ENCODE measurements at places on chromosomes 3 and 15.

DNA sequence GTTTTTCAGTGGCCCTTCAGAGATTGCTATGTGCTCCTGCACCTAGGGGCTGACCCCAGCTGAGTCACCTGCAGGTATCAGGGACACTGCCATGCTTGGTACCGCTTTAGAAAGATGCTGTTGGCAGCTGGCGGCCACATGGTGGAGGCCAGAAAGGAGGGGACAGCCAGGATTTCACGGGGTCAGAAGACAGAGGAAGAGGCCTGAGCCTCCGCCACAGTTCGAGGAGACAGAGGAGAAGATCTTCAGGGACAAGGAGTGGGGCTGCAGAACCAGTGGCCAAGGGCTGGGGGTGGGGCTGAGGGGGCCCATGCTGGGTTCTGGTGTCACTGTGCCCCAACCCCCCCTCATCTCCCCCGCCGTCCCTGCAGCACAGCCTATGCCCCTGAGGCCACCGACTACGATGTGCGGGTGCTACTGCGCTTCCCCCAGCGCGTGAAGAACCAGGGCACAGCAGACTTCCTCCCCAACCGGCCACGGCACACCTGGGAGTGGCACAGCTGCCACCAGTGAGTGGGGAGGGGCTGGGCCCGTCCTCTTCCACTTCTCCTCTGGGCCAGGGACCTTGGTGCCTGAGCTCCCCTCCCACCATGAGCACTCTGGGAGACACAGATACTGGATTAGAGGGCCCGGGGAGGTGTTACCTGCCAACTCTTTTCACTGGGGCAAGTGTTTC is 19.9 kb downstream of the LOXL1 start:
- no peak for DNase-seq

GRCh38 chr15:76337696-76338485 is 1.3 kb downstream of the ISL2 start:
- no peak for DNase-seq

DNA sequence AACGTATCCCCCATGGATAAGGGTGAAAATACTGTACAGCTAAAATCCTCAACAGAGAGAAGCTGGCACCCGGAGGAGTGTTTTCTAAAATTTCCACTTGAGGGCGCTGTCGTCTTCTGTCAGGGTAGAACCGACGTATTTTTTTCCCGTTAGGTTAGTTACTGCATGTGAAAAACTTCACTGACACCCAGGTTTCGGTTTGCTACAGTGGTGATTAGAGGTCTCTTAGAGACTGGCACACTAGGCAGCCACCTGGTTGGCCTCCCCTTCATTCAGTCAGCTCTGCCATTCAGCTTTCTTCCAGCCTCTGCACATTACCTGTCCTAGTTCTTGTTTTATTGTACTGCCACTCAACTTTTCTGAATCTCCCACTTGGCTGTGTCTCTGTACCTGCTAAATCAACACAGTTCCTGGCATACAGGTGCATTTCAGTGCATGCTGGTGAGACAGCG is 18.4 kb downstream of the CCK start:
- DNase-seq: peak; percentile 52

DNA sequence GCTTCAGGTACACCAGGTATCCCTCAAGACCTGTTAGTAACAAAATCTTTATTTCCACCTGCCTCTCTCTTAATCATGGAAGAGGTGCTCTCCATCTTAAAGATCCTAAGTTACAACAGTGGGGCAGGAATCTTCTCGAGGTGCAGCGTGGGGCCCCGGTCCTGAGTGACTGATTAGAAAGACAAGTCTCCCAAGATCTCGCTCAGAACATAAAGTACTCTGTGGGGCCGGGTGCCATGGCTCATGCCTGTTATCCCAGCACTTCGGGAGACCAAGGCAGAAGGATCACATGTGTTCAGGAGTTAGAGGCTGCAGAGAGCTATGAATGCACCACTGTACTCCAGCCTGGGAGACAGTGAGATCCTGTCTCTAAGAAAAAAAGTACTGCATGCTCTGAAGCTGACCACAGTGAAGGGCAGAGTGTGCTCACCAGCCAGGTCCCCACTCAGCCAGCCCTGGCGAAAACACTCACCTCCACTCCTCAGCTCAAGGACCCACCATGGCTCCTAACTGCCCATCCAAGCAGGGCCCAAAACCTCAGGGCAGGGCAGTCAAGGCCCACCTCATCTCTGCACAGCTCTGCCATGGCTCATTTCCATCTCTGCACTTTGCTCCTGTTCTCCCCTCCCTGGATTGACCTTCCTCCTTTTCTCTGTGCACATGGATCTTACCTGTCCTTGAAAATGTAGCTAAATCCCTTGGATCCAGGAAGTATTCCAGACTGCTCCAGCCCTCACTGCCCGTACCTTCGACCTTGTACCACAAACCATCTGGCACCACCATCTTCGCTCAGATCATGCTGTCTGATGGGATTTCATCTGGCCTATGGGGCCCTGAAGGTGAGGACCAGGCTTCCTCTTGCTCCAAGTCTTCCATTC is 7.1 kb downstream of the SEMA7A start:
- DNase-seq: no peak

DNA sequence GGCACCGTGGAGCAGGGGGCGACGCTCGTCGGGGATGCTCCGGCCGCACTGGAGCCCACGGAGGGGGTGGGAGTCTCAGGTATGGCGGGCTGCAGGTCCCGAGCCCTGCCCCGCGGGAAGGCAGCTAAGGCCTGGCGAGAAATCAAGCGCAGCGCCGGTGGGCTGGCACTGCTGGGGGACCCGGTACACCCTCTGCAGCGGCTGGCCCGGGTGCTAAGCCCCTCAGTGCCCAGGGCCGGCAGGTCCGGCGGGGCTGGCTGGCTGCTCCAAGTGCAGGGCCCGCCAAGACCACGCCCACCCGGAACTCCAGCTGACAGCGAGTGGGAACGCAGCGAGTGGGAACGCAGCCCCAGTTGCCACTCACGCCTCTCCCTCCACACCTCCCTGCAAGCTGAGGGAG is 676.4 kb downstream of the SI start:
- DNase-seq: no peak

GRCh38 chr3:160929595-160929994 is 173.6 kb downstream of the PPM1L start:
- no peak for DNase-seq

- no peak for DNase-seq
These were observed 10.2 kb downstream of the GNB5 start for GRCh38 chr15:52180851-52181450.

- peak; percentile 47 for DNase-seq
These were observed 138.8 kb upstream of the HACD2 start for GRCh38 chr3:123723522-123724168.

- no peak for DNase-seq
These were observed 292.5 kb downstream of the PTPRG start for GRCh38 chr3:61853912-61854311.

DNA sequence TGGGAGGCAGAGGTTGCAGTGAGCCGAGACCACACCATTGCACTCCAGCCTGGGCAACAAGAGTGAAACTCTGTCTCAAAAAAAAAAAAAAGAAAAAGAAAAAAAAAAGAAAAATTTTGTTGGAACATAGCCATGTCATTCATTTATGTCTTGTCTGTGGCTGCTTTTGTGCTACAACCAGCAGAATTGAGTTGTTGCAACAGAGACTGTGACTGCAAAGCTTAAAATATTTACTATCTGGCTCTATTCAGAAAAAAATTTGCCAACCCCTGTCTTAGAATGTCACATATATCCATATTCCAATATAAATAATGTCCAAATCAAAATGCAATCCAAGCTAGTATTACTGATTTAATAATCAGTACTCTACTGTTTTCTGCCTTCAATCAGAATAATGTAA is 25.1 kb downstream of the CD80 start:
- DNase-seq: no peak

DNA sequence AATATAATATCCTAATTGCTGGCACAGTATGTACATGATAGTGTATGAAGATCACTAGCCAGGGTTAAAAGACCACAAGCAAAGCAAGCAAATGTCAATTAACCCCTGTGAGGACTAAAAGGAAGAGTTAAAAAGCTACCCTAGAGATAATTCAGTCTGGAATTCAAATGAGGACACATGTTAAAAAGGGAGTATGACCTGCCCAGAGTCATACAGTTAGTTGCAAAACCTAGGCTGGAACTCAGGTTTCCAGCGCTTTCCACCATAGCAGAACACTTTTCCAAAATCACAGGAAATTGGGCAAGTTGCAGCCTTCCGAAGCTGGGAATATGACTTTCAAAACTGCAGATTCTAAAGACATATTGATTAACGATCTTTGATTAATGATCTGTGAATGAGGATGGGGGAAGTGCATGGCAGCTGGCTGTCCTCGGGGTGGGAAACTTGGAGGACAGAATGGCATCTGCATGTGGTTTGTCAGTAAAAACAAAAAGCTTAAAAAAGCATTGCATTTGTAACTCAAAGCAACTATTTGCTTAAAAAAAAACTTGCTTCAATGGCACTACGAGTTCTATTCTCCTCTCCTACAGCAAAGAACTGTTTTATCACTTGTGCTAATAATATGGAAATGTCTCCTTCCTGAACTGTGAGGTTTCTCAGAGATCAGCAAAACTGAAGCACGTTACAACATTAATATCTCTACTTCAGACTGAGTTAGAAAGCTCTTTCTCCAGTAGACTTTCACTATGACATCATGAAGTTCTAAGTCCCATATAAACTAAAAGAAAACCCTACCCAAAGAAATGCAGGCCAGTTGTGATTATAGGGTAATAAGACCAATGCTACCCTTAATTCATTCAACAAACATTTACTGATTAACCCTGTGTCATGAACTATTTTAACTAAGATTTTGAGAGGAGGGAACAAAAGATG is 46.2 kb downstream of the IGSF11 start:
- DNase-seq: no peak

DNA sequence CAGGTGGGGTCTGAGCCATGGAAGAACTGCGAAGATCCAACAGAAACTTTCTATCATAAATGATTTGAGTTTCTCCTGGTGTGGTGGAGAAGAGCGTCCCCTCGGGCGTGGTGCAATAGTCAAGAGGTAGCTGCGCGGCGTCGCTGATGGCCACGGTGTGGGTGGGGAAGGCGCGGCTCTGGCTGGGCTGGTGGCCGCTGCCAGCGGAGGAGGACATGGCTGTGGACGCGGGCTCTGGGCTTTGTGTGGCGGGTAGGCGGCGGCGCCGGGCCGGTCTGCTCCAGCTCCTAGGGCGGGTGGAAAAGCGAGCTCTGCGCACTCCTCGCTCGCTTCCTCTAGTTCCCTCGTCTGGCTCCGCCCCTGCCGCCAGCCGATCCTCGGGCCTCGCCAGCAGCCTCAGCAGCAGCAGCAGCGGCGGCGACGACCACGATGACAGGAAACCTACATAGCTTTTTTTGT is 5.9 kb downstream of the STARD9 start:
- peak; percentile 76 for DNase-seq

- DNase-seq: no peak
These were observed 3.0 kb downstream of the PEAK1 start for GRCh38 chr15:77416954-77417353.

GRCh38 chr3:54264050-54264449 is 141.7 kb downstream of the CACNA2D3 start:
- DNase-seq: no peak

GRCh38 chr15:57320631-57321220 is 55.6 kb upstream of the CGNL1 start:
- no peak for DNase-seq

- no peak for DNase-seq
These were observed 63.4 kb upstream of the CTXND1 start for GRCh38 chr15:80315289-80315987.

- DNase-seq: no peak
These were observed 15.3 kb downstream of the CD276 start for GRCh38 chr15:73699249-73700040.

GRCh38 chr15:87569581-87569980 is 687.0 kb downstream of the NTRK3 start:
- DNase-seq: no peak

GRCh38 chr3:174023421-174023820 is 625.9 kb downstream of the NLGN1 start:
- DNase-seq: no peak

- DNase-seq: no peak
These were observed 553.1 kb upstream of the CBLB start for GRCh38 chr3:106421909-106422308.

GRCh38 chr3:176590722-176591121 is 606.6 kb downstream of the TBL1XR1 start:
- no peak for DNase-seq

- DNase-seq: no peak
These were observed 39.0 kb downstream of the CMSS1 start for GRCh38 chr3:99856437-99857220.

DNA sequence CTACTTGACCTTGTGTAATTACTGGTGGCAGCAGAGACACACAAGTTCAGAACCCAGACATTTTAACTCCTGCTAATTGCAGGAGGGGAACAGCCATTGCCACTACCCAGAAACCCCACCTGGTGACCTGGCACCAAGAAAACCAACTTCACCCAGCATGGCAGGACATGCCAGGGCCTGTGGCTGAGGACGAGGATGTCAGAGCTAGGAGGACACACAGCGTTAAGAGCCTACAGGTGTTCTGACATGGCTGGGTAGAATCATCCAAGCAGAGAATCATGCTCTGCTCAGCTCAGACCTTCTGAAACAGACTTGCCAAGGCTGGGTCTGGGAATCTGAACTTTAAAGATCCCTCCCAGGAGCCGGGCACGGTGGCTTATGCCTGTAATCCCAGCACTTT is 11.7 kb upstream of the SPATA12 start:
- DNase-seq: no peak

All from CD4-positive, alpha-beta T cell treated with Interleukin-6 at 100 ng/mL for 8 hours (primary cell).